ENCODE measurements at places on chromosomes 1 and 21. TPM values are rescaled to one million over a fixed set of nuclear protein-coding genes. Genes with fewer than 3 reads are reported as not detected.

ARMH1 gene
- 3.6 TPM for total RNA-seq

C1orf185 gene
- total RNA-seq, result not detected

- no peaks in the 10 kb centered on the region for H3K4me1 ChIP-seq
- H3K4me3 ChIP-seq, result no peak overlapping the region
- no peak for DNase-seq
These were observed 40.3 kb upstream of the MYOCOS start for GRCh38 chr1:171581766-171582165.

- H3K27me3 ChIP-seq, result no peaks in the 10 kb centered on the region
- H3K4me3 ChIP-seq, result no peak overlapping the region
- DNase-seq, result no peak
- no peaks in the 10 kb centered on the region for H3K36me3 ChIP-seq
- peak overlapping the region; percentile 69 for H3K27ac ChIP-seq
These were observed 154.9 kb downstream of the ST6GALNAC3 start for GRCh38 chr1:76229279-76230005.

DNA sequence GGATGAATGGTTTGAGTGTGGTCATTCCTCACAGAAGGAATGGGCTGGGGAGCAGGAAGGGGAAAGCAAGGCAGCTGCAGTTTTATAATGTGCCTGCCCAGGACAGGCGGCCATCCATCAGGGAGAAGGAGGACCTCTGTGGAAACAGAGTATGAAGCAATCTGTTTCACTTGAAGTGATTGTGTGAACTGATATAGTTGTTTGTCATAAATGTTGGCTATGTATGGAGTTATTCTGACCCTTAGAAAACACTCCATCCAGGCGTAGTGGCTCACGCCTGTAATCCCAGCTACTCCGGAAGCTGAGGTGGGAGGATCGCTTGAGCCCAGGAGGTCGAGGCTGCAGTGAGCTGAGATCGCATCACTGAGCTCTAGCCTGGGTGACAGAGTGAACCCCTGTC, 46.5 kb downstream of the NENF start:
- H3K27ac ChIP-seq, result no peak overlapping the region
- no peaks in the 10 kb centered on the region for H3K27me3 ChIP-seq
- no peak overlapping the region for H3K4me3 ChIP-seq
- H3K36me3 ChIP-seq, result no peaks in the 10 kb centered on the region
- DNase-seq, result no peak

- H3K27me3 ChIP-seq, result no peaks in the 10 kb centered on the region
- no peak overlapping the region for H3K4me3 ChIP-seq
- H3K36me3 ChIP-seq, result no peaks in the 10 kb centered on the region
- no peak overlapping the region for H3K27ac ChIP-seq
- H3K4me1 ChIP-seq, result peaks cover 8% of the 10 kb centered on the region
These were observed 11.1 kb downstream of the PTPRC start for GRCh38 chr1:198649968-198650338.

GRCh38 chr1:204503913-204504519, 9.4 kb upstream of the PIK3C2B start:
- no peaks in the 10 kb centered on the region for H3K4me1 ChIP-seq
- no peak overlapping the region for H3K4me3 ChIP-seq
- DNase-seq, result no peak
- H3K27me3 ChIP-seq, result no peaks in the 10 kb centered on the region

DNA sequence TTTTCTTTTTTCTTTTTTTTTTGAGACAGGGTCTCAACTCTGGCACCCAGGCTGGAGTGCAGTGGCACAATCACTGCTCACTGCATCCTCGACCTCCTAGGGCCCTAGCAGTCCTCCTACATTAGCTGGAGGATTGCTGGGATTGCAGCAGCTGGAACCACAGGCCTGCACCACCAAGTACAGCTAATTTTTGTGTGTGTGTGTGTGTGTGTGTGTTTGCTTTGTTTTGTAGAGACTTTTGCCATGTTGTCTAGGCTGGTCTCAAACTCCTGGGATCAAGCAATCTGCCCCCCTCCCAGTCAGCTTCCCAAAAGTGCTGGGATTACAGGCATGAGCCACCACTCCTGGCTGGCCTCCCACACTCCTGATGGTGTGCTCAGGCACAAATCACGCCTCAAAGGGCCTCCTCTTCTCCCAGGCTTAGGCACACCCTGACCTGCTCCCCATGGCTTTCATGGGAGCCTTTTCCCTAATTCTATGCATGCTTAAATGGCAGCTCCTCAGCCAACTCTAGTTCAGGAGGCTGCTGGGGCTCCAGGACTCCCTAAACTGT, 9.4 kb downstream of the FAM229A start:
- H3K4me3 ChIP-seq, result no peak overlapping the region
- no peak for DNase-seq
- peaks cover 19% of the 10 kb centered on the region for H3K27me3 ChIP-seq
- peaks cover 16% of the 10 kb centered on the region for H3K4me1 ChIP-seq
- H3K36me3 ChIP-seq, result no peaks in the 10 kb centered on the region

DNA sequence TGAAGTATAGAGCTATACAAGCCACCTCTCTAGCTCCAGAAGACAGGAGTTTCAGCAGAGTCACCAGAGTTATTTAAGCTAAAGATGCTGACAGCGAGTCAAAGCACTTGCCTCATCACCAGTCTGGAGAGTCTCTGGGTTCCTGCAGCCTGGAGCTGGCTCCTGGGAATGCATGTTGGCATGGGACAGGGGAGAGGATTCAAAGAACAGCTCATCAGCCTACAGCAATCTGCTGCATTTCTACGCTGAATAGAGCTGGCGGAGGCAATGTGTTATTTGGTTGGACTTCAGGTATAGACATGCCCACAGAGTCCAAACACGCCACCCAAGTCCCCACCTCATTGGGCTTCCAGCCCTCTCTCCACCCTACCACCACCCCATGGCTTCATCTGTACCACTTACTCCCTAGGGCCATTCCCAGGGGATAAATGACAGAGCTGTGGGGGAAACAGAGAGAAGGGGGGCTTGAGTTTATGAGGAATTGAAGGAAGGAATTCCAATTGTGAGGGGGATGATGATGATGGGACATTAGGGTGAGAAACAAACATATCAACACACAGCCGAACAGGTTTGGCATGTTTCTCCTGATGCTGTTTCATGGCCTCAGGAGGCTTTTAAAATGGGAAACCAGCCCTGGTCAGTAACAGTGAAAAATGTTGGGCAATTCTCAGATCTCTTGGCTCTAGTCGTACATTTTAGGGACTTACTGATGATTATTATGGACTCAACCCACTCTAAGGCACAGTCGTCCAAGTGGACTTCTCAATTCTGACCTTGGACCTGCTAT, 58.4 kb downstream of the PLEKHA6 start:
- no peak overlapping the region for H3K4me3 ChIP-seq
- H3K27ac ChIP-seq, result no peak overlapping the region
- H3K4me1 ChIP-seq, result peaks cover 16% of the 10 kb centered on the region
- H3K36me3 ChIP-seq, result no peaks in the 10 kb centered on the region
- peaks cover 12% of the 10 kb centered on the region for H3K27me3 ChIP-seq
